ENCODE measurements at places on chromosomes 11 and 22. TPM values are rescaled to one million over a fixed set of nuclear protein-coding genes. Genes with fewer than 3 reads are reported as not detected.
A peak's percentile ranks its signal among the peaks of the same experiment; 100 is the strongest.

The SCN4B gene
- 1.1 TPM for total RNA-seq

The SCUBE2 gene
- total RNA-seq = not detected

DNA sequence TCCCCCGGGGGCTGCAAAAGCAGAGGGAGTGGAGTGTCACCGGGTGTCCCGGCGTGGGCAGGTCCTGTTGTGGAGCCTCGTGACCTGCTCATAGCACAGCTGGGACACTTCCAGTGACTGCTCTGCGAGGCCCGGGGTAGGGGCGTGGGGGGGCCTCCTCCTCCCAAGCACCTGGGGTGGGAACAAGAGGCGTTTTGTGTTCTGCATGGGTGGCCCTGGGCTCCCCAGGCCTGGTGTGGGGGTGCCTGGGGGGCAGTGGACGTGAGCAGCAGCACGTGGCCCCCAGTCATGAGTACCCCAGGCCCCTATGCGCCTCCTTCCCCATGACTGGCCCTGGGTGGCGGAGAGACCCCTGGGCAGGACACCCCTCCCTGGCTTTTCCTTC lies 104.7 kb downstream of the KCNQ1 start:
- no peaks in the 10 kb centered on the region for H3K36me3 ChIP-seq
- DNase-seq = no peak
- peaks cover 12% of the 10 kb centered on the region for H3K4me1 ChIP-seq
- H3K27me3 ChIP-seq = no peaks in the 10 kb centered on the region

The OR52L1 gene
- not detected for total RNA-seq

- no peak for DNase-seq
- no peaks in the 10 kb centered on the region for H3K36me3 ChIP-seq
- H3K4me1 ChIP-seq = no peaks in the 10 kb centered on the region
- H3K27ac ChIP-seq = no peak overlapping the region
These were observed 185.8 kb upstream of the DDI1 start for GRCh38 chr11:103850419-103851165.

GRCh38 chr22:27133019-27133431 lies 475.6 kb downstream of the MIAT start:
- DNase-seq = no peak
- H3K36me3 ChIP-seq = no peaks in the 10 kb centered on the region
- no peak overlapping the region for H3K4me3 ChIP-seq

DNA sequence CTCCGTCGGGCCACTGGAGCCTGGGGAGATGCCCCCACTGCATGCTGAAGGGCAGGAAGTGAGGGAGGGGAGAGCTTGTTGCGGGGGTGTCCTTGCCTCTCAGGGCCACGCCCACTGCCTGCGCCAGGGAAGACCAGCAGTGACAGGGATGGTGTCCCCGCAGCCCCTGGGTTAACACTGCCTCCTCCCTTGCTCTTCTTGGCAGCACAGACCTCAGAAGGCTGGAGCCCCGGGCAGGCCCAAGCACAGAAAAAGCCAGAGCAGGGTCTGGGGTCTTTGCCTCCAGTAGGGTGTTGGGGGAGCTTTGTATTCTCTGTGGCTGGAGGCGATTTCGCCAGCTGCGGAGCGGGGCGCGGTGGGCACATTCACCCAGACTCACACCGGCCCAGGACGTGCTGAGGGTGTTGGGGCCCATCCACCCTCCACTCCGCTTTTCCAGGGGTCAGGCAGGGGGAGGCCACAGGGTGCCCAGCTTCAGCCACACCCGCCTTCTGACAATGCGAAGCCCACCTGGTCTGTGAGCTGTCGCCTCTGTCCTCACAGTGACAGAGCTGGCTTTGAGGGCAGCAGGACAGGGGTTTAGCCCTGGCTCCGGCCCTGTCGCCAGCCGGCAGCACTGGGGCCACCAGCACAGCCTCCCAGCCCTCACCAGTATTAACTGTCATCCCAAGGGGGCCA lies 83.7 kb downstream of the CDKN1C start:
- no peak overlapping the region for H3K27ac ChIP-seq
- no peaks in the 10 kb centered on the region for H3K4me1 ChIP-seq
- DNase-seq = no peak
- H3K4me3 ChIP-seq = no peak overlapping the region
- no peaks in the 10 kb centered on the region for H3K36me3 ChIP-seq
- no peaks in the 10 kb centered on the region for H3K27me3 ChIP-seq

The LRRC56 gene
- 0.67 TPM for total RNA-seq

DNA sequence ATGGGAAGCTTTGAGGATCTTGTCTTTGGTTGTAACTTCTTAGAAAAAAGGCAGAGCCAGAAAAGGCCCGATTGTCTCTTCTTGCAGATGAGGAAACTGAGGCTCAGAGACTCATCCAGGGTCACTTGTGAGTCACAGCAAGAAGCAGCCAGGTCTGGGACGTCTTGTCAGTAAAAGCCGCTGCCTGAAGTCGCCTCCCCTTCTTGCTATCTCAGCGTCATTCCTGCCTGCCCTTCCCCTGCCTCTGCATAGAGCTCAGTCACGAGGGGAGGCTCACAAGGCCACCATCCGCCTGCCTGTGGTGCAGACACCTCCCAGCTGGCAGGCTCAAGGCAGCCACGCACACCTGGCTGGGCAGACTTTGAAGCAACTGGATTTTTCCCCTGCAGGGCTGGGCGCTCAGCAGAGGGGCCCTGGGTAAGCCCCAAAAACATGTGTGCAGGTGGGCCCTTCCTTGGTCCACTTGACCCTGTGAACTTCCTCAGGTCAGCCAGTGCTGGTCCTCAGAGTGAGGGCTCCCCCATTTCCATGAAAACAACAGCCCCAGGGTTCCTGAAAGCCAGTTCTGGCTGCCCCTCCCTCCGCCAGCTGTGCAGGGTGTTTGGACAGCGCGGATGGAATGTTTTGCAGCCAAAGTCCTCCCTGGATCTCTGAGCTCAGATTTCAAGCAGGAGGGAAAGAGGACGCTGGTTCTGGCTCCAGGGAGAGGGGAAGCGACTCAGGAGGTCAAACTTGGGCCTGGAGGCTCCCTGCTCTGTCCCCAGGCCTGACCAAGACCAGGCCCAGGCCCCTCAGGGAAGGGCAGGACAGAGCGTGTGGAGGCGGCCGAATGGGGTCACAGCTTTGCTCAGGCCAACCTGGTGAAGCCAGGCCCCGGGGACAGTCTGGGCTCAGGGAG lies 6.0 kb upstream of the RAB3IL1 start:
- H3K36me3 ChIP-seq = no peaks in the 10 kb centered on the region
- H3K4me1 ChIP-seq = no peaks in the 10 kb centered on the region
- H3K27me3 ChIP-seq = peaks cover 24% of the 10 kb centered on the region
- no peak overlapping the region for H3K4me3 ChIP-seq
- DNase-seq = no peak

GRCh38 chr22:34395370-34395769 lies 475.1 kb upstream of the LARGE1 start:
- no peak for DNase-seq
- H3K4me3 ChIP-seq = no peak overlapping the region
- H3K4me1 ChIP-seq = no peaks in the 10 kb centered on the region
- no peaks in the 10 kb centered on the region for H3K27me3 ChIP-seq
- no peaks in the 10 kb centered on the region for H3K36me3 ChIP-seq

The MS4A6A gene
- total RNA-seq = not detected

DNA sequence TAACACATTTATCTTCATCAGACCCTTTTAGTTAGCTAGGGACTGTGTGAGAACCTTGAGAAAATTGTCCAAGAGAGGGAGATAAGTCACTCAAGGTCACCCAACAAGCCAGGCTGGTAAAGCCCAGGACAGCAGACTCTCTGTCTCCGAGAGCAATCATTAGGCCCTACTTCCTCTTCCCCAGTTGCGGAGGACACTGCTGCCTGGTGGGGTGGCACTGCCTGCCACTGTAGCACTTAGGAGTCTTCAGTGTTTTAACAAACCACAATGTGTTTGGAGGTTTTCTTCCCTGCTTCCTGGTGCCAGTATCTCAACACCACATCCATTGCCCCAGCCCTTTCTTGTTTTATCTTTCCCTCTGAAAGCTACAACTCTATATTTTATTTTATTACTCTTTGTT lies 132.1 kb upstream of the LDLRAD3 start:
- no peak for DNase-seq
- no peak overlapping the region for H3K27ac ChIP-seq
- peaks cover 16% of the 10 kb centered on the region for H3K36me3 ChIP-seq
- H3K4me3 ChIP-seq = no peak overlapping the region
- H3K27me3 ChIP-seq = no peaks in the 10 kb centered on the region

The KCNJ11 gene
- total RNA-seq = 1.2 TPM

DNA sequence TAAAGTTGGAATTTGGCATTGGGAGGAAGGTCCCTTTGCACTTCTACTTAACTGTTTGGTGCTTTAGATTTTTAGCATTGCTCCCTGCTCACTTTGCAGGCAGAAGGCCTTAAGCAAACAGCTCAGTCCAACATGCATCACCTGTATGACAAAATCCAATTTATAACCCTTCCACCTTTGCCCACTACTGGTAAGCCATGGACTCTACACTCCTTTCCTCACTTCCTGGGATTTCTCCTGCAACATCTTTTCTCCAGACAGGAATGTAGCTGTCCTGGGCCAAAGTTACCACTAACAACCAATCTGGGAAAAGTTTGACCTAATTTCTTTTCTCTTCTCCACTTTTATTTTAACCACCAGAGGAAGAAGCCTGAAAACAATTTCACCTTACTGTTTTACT lies 1.8 kb upstream of the OR2D2 start:
- H3K36me3 ChIP-seq = no peaks in the 10 kb centered on the region
- H3K4me1 ChIP-seq = no peaks in the 10 kb centered on the region
- no peak overlapping the region for H3K27ac ChIP-seq

The KDELR3 gene
- total RNA-seq = 1.7 TPM

The NPAS4 gene
- not detected for total RNA-seq

DNA sequence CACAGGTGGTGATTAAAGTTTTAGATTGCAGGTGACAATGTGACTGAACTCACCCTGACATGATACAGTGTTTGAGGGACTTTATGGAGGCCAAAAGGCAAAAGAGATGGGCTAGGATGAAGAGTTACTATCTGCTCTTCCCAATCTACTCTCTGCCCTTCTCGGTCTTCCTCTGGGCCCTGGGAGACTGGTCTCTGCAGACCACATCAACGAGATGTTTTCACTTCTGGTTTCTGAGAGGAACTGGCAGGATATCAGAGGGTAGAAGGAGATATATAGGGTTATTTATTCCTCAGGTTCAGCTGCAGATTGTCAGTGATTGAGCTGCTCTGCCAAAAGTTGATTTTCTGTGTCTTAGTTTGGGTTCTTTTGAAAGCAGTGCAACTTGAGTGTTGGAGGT lies 32.4 kb upstream of the CD44 start:
- DNase-seq = no peak
- H3K4me3 ChIP-seq = no peak overlapping the region
- H3K4me1 ChIP-seq = peaks cover 46% of the 10 kb centered on the region

GRCh38 chr22:36470162-36470993 lies 11.1 kb downstream of the TXN2 start:
- peaks cover 10% of the 10 kb centered on the region for H3K36me3 ChIP-seq
- no peaks in the 10 kb centered on the region for H3K27me3 ChIP-seq
- peaks cover 28% of the 10 kb centered on the region for H3K4me1 ChIP-seq

The MGAT3 gene
- 1.9 TPM for total RNA-seq

- no peaks in the 10 kb centered on the region for H3K36me3 ChIP-seq
- no peak for DNase-seq
- H3K4me3 ChIP-seq = no peak overlapping the region
- no peak overlapping the region for H3K27ac ChIP-seq
These were observed 77.4 kb downstream of the MN1 start for GRCh38 chr22:27724157-27724556.

The SMIM35 gene
- total RNA-seq = 0.32 TPM

GRCh38 chr22:39422721-39423120 lies 23.1 kb downstream of the TAB1 start:
- no peak overlapping the region for H3K4me3 ChIP-seq
- no peaks in the 10 kb centered on the region for H3K27me3 ChIP-seq
- H3K27ac ChIP-seq = no peak overlapping the region
- H3K4me1 ChIP-seq = peaks cover 2% of the 10 kb centered on the region

GRCh38 chr22:44335903-44336803 lies 23.4 kb upstream of the SHISAL1 start:
- no peak overlapping the region for H3K4me3 ChIP-seq
- DNase-seq = peak; percentile 49
- H3K36me3 ChIP-seq = no peaks in the 10 kb centered on the region
- peaks cover 9% of the 10 kb centered on the region for H3K4me1 ChIP-seq
- H3K27ac ChIP-seq = no peak overlapping the region

The DNAJB7 gene
- total RNA-seq = not detected

The LMO1 gene
- total RNA-seq = not detected

The INSC gene
- 0.74 TPM for total RNA-seq

GRCh38 chr11:96221244-96222070 lies 121.5 kb downstream of the MAML2 start:
- peaks cover 75% of the 10 kb centered on the region for H3K4me1 ChIP-seq
- DNase-seq = no peak
- H3K27me3 ChIP-seq = no peaks in the 10 kb centered on the region
- H3K36me3 ChIP-seq = peaks cover 17% of the 10 kb centered on the region
- peak overlapping the region; percentile 16 for H3K27ac ChIP-seq
- no peak overlapping the region for H3K4me3 ChIP-seq

The PHETA2 gene
- 1.3 TPM for total RNA-seq

DNA sequence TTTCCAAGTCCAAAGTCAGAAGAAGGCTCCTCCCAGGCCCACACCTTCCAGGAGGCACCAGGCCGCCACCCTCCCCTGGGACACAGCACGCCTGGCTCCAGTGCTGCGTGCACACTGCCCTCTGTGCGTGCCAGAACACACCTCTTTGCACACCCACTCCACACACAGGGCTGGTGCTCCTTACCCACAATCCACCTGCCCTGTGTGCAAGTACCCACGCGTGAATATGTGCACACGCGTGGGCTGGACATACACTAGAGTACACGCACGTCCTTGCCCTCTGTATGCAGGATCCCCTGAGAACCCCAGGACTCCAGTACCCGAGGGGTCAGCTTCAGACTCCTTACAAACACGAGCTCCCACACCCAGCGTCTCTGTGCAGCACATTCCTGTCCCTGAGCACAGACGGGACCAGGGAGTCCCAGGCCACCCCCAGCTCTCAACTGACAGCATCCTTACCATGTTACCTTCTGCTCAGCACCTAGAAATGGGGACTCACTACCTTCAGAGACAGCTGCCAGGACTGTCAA lies 2.8 kb downstream of the DUSP8 start:
- no peaks in the 10 kb centered on the region for H3K36me3 ChIP-seq
- H3K4me3 ChIP-seq = no peak overlapping the region
- no peak overlapping the region for H3K27ac ChIP-seq
- peaks cover 22% of the 10 kb centered on the region for H3K4me1 ChIP-seq

DNA sequence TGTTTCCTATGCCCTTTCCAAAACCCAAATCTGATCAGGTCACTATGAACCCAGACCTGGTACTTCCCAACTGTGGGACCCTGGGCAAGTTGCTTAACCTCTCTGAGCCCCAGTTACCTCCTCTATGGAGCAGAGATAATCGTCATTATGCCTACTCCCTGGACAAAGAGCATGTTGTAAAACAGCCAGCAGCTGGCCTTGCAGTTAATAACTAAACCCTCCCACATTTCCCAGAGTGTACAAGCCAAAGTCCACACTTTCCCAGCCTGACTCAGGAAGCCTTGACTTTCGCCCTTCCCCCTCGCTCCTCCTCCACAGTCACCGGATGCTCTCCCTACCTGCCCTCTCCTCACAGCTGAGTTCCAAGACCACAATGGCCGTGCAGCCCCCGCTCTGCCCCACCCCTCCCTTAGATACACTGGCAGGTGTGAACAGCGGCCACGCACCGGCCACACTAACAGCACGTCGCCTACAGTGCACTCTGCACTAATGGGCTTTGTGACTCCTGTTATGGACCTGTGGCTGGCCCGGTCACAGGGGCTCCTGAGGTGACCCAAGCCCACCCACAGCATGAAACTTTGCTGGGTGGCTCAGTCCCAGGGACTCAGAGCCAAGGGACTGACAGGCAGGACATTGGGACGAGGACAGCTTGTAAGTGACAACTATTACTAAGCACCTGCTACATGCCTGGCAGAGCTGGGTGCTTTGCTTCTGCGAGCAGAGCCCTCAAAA lies 15.6 kb upstream of the MFNG start:
- H3K27ac ChIP-seq = no peak overlapping the region
- H3K36me3 ChIP-seq = no peaks in the 10 kb centered on the region
- H3K4me3 ChIP-seq = no peak overlapping the region
- H3K4me1 ChIP-seq = peaks cover 14% of the 10 kb centered on the region
- no peaks in the 10 kb centered on the region for H3K27me3 ChIP-seq

The OR52K1 gene
- total RNA-seq = not detected

All from activated CD8-positive, alpha-beta T cell treated with anti-CD3 and anti-CD28 coated beads for 36 hours (primary cell).